ENCODE measurements at places on chromosomes 12 and 14.
A peak's percentile ranks its signal among the peaks of the same experiment; 100 is the strongest.

- DNase-seq, result no peak
Observed at GRCh38 chr14:56461276-56462275, 118.0 kb upstream of the TMEM260 start.

DNA sequence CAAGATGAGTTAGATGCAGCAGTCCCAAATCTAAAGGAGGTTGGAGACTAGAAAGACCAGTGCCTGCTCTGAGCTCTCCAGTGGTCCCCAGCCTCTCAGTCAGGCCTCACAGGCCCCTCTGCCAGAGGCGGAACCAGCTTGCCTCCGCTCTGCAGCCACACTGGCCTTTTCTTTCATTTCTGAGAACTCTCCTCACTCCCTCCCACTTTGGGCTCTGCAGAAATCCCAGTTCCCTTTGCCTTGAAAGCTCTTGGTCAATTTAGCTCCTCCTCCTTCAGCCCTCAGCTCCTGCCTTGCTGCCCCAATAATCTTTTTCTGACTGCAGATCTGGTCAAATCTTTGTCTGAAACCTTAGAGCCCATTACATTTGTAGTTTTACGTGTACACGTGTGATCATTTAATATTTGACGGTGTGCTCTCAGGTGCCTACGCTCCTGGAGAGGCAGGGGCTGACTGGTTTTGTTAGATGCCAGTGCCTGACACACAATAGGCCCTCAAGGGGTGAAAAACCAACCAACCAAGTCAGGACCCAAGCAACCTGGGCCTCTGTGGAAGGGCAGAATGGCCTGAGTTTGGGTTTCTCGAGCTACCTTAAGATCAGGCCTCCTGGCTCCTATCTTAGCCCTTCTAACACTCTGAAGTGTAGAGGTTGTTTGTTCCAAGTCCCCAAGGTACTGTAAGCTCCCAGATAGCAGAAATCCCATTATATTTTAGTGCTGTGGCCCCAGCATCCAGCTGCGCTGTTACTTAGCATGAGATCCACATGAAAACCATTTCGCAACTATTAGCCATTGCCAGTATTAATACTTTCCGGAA, 1.1 kb upstream of the NUDT4 start:
- no peak for DNase-seq

- no peak for DNase-seq
Observed at GRCh38 chr12:67710582-67710981, 62.0 kb downstream of the DYRK2 start.

DNA sequence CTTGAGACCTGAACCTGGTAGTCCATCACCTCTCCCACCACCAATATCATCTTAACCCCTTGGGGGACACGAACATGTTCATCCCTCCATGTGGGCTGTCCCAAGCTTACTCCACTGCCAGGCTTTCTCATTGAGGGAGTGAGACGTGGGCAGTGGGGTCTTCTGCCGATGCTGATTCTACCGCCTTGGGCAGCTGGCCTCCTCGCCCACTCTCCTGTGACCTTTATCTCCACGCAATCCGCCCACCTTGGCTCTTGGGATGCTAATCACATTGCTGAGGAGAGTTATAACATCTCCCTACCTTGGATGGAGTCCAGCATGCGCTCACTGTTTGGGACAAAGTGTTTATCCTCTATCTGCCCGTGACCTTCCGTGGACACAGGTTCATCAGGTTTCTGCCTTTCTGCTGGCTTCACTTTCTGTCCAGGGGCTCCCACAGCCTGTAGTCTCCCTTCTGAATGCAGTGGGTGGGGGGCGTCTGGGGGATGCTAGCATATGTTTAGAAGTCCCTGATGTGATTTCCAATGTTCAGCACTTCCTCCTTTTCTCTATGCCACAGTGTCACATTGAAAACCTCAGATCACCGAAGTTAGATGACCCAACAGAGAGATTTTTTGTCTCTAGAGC, 53.2 kb upstream of the ESRRB start:
- no peak for DNase-seq

GRCh38 chr14:58275527-58276190, 22.7 kb upstream of the ARID4A start:
- no peak for DNase-seq

DNA sequence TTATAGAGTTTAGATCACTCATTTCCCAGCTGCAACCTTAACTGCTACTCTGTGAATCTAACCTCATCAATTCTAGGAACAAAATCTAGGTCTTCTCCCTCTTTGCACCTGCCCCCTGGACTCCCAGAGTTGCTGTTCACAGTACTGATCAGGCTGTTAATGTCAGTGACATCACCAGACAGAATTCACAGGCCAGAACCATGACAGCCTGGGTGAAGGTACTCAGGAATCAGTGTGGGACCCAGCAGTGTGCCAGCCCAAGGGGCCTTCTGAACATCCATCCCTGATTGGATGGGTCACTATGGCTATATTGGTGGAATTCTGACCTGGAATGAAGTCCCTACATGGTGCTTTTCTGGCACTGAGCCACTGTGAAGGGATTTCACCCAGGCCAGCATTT, 72.8 kb downstream of the CLMN start:
- no peak for DNase-seq

- no peak for DNase-seq
Observed at GRCh38 chr12:53279283-53279869, 11.3 kb downstream of the ESPL1 start.

- no peak for DNase-seq
Observed at GRCh38 chr14:23126548-23127278, 7.7 kb upstream of the CEBPE start.

- DNase-seq, result no peak
Observed at GRCh38 chr12:26987634-26988424, 26.4 kb downstream of the TM7SF3 start.

- no peak for DNase-seq
Observed at GRCh38 chr12:8048906-8049305, 16.4 kb downstream of the FOXJ2 start.

- no peak for DNase-seq
Observed at GRCh38 chr12:12810553-12811021, 2.6 kb upstream of the DDX47 start.

DNA sequence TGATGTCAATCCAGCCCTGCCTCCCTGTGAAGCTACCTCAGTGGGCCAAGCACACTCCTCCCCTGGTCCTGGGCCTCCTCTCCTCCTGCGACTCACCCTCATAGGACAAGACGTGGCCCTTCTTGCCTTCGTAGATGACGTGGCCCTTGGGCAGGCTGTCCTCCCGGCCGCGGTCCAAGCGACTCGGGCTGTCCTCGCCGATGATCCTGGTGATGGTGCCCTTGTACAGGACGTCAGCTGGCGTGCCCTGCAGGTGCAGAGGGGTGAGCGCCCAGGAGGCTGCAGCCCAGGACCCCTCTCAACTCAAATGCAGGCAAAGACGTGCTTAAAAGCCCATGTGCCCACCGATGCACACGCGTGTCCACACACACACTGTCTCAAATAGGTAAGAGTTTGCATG, 55.6 kb downstream of the RFLNA start:
- no peak for DNase-seq

- no peak for DNase-seq
Observed at GRCh38 chr12:24909667-24910066, 39.2 kb downstream of the BCAT1 start.

GRCh38 chr12:47977046-47977771, 13.8 kb downstream of the TMEM106C start:
- no peak for DNase-seq

DNA sequence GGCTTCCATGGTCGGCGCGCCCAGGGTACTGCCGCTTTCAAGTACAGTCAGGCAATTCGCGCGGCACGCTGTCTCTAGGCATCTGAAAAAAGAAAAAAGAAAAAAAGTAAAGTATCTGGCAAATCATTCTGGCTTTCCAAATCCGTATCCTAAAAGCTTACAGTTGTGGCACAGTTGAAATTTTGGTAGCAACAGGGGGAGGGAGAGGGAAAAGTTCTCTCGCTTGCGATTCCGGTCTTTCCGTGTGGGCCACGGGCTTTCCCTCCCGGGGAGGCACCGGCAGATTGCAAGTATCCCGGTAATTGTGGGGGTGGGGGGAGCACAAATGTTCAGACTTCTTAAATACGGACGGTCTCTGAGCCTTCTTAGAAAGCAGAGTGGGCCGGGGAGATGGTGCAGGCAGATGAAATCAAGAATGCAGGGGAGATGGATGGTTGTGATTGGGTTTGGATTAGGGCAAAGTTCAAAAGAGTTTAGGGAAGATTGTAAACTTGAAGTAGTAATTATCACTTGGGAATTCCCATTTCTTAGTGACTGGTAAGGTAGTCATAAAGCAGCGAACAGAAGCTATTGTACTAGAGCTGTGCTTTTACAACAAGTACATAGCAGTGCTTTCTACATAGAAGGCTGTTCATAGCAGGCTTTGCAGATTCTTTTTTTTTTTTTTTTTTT, 1.2 kb downstream of the SOCS2 start:
- no peak for DNase-seq

DNA sequence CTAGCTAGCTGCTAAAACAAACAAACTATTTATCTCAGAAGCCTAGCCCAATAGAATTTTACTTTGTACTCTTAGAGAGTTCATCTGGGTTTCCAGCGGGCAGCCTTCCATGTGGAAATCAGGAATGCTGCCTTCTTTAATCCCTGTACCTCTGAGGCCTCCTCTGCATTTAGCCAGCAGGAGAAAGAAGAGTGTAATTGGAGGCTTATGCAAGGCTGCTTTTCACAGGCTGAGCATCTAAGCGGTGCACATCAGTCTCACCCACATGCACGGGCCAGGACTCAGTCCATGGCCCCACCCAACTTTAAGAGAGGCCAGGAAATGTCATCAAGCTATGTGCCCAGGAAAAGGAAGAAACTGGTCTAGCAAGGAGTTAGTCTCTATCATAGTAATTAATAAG, 14.0 kb upstream of the PTGDR start:
- no peak for DNase-seq

DNA sequence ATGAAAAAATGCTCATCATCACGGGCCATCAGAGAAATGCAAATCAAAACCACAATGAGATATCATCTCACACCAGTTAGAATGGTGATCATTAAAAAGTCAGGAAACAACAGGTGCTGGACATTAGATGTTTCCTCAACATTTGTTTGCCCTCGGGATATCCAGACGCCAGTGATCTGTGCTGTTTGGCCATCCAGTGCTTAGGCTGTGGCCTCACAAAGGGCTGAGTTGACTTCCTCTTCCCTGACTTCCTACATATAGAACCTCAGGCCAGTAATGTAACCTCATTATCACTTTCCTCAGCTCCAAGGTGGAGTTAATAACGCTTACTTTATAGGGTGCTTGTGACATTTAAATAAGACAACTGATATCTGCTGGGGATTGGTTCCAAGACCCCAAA, 51.8 kb downstream of the SLC15A5 start:
- DNase-seq, result no peak

DNA sequence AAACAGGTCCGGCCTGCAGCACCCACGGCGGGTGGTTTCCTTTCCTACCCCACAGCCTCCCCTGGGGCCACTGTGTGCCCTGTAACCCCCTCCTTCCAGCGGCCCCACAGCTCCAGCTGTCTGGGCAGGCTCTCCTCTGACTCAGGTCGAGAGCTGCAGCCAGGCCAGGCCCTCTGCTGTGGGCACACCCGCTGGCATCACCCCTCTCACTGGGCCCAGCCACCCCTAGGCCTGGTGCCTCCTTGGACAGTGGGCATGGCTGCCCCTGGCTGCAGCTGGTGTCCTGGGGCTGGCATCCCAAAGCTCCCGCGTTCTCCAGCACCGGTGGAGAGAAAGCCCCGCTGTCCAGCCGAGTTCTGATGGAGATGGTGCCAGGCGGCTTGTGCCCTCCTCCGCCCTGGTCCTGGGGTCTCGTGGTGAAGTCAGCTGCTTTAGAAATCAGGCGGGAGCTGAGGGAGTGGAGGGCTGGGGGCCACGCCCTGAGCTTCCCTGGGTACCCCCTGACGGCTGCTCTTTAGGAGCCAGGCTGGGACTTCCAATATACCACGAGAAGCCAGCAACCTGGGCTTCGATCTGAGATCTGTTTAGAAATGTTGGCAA, 114.9 kb downstream of the KIF26A start:
- no peak for DNase-seq

DNA sequence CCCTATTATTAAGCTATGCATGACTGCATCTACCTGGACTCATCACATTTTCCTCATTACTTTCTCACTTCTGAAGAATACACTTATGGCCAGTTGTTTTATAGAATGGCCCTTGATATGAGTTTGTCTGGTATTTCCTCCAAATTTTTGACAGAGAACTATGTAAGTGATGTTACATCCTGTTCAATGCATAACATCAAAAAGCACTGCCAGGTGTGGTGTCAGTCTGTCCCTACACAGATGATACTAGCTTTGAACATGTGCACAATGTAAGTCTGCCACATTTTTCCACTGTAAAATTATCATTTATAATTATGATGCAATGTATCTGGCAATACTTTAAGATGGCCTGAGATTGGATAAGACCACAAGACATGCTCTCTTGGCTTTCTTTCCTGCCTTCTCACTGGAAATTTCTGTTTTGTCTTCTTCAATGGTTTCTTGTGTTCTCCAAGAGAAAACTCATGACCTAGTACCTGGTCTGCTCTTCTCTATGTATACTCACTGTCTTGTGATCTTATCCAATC, 28.3 kb downstream of the HEATR5A start:
- DNase-seq, result no peak

GRCh38 chr12:57803319-57803893, 15.1 kb downstream of the AVIL start:
- DNase-seq, result no peak

DNA sequence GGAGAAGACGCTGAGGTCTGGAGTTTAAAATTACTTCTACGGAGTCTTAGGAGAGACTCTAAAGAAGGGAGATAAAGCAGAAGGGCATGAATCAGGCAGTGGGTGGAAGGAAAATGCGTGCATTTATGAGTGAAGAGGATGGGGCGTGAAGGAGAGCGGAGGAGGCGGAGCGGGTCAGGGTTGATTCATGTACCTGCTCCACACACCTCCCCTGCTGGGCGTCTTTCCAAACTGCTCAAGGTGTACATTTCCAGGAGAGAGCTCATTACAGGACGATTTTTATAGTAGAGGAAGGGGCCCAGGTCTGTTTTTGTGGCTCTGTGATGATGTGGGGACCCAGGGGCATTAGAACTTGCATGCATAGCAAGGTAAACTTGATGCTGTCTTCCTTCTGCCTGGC, 65.0 kb upstream of the ASPG start:
- DNase-seq, result no peak

GRCh38 chr12:46678426-46678825, 147.4 kb downstream of the SLC38A4 start:
- DNase-seq, result no peak

- DNase-seq, result peak; percentile 51
Observed at GRCh38 chr12:48925304-48926011, at the start of gene FKBP11. TSS of gene FKBP11 (minus strand) at chr12:48925492. CDS start at chr12:48925428, 64 bp downstream.

DNA sequence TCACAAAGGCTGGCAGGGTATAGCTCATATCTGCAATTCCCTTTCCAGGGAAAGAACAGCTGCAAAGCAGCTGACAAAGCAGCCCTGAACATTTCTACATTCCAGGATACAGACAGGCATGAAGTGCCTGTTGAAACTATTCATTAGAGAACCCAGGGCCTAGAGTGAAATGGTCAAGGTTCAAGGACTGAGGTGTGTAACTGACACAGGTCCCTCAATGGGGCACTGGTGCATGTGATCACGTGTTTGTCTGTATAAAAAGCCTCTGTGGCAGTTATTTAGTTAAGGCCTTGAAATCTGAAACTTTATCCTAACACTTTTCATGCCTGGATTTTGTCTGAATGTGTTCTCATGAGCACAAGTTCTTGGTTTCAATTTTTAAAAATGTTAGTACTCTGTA, 47.1 kb downstream of the GIT2 start:
- no peak for DNase-seq

- DNase-seq, result no peak
Observed at GRCh38 chr12:49294804-49295081, 204 bp upstream of the PRPH start.

GRCh38 chr14:96960598-96961116, 163.5 kb downstream of the VRK1 start:
- DNase-seq, result no peak

GRCh38 chr12:49264466-49264872, 413 bp upstream of the TUBA1C start:
- DNase-seq, result no peak
